ENCODE measurements at places on chromosomes 11 and 22. TPM values are rescaled to one million over a fixed set of nuclear protein-coding genes. Genes with fewer than 3 reads are reported as not detected.

GRCh38 chr11:456533-456932, 6.5 kb downstream of the PTDSS2 start:
- H3K36me3 ChIP-seq, result no peaks in the 10 kb centered on the region
- no peak for DNase-seq
- no peak overlapping the region for H3K4me3 ChIP-seq
- H3K27me3 ChIP-seq, result no peaks in the 10 kb centered on the region

DNA sequence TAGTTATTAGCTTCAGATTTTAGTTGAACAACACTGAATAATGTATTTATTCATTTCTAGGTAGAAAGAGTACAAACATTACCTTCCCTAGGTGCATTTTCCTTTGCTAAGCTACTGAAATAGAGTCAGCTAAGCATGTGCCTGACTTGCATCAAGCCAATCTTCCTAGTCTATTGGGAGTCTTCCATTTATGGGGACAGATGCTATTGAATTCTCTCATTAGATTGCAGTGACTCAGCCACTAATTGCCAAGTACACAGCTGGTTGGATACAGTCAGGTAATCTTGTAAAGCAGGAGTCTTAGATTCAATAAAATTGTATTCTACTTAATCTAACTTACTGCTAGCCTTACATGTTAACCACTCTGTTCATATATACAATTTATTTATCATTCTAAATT, 55.2 kb upstream of the RPS13 start:
- no peaks in the 10 kb centered on the region for H3K27me3 ChIP-seq
- H3K27ac ChIP-seq, result no peak overlapping the region
- H3K4me3 ChIP-seq, result no peak overlapping the region
- DNase-seq, result no peak
- no peaks in the 10 kb centered on the region for H3K36me3 ChIP-seq

DNA sequence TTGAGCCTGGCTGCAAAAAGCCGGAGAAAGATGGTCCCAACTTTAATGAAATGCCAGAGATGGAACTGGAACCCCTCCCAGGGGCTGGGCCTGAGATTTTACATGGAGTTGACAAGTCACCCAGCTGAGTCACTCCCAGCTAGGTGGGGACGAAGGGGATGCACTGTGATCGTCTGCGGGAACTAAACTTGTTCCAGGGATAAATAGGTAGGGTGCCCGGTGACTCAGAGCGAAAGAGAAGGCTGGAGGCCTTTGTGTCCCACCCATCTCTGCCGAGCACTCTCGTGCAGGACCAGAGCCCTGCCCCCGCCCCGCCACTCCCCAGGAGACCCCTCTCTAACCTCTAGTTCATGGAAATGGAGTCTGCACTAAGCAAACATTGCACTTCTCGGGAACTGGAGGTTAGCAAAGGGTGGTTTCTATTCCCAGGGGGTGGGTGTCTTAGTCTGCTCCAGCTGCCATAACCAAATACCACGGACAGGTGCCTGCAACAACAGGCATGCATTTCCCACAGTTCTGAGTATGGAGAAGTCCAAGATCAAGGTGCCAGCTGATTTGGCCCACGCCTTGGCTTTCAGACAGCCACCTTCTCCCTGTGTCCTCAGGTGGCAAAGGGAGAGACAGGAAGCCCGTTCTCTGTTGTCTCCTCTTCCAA, 60.7 kb upstream of the FADD start:
- H3K4me1 ChIP-seq, result no peaks in the 10 kb centered on the region
- H3K27ac ChIP-seq, result no peak overlapping the region
- DNase-seq, result no peak
- H3K4me3 ChIP-seq, result no peak overlapping the region
- no peaks in the 10 kb centered on the region for H3K27me3 ChIP-seq
- no peaks in the 10 kb centered on the region for H3K36me3 ChIP-seq

DNA sequence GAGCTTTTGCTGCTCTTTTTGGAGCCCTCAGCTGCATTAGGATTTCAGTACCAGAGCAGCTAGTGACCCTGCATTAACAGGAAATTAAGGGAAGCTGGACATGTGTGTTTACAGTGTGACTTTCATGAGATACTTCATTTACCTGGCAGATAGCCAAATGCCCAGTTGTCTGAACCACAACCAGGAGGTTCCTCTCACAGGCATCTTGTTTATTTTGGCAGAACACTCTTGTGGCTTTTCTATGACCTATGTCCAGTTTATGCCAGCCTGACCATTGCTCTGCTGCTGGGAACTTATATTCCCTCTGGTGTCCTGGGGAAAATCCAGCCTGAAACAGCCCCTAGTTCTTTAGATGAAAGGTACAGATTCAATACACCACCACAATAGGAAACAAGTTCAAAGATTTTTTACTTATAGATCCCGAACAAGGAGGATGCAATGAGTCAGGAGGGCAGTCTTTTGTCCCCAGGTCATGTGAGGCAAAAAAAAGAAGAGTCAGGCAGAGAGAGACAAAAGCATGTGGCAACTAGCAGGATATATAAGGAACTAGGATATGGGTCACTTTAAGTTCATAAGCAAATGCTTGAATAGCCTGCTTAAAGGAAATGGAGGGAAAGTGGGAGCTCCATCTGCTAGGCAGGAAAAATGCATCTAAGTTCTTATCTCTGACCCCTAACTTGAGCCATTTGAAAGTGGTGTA, 379.3 kb downstream of the INSC start:
- H3K36me3 ChIP-seq, result no peaks in the 10 kb centered on the region
- H3K27me3 ChIP-seq, result no peaks in the 10 kb centered on the region
- no peak for DNase-seq
- H3K4me3 ChIP-seq, result no peak overlapping the region

GRCh38 chr11:75314771-75315438, 36.6 kb downstream of the ARRB1 start:
- H3K27me3 ChIP-seq, result no peaks in the 10 kb centered on the region
- no peak overlapping the region for H3K27ac ChIP-seq
- peaks cover 13% of the 10 kb centered on the region for H3K4me1 ChIP-seq
- no peak for DNase-seq

- no peak for DNase-seq
- H3K4me1 ChIP-seq, result peaks cover 10% of the 10 kb centered on the region
- no peak within 1 kb of the TSS for H3K27ac ChIP-seq
- H3K27me3 ChIP-seq, result no peaks in the 10 kb centered on the region
- no peak within 1 kb of the TSS for H3K4me3 ChIP-seq
These were observed at the start of gene TTC36 for GRCh38 chr11:118527109-118527508. TSS of gene TTC36 (plus strand) at chr11:118527474. CDS start at chr11:118527495, 21 bp downstream.

- H3K4me3 ChIP-seq, result no peak overlapping the region
- H3K4me1 ChIP-seq, result peaks cover 3% of the 10 kb centered on the region
- no peak overlapping the region for H3K27ac ChIP-seq
- DNase-seq, result no peak
- no peaks in the 10 kb centered on the region for H3K27me3 ChIP-seq
These were observed 9.8 kb upstream of the FUT4 start for GRCh38 chr11:94533696-94534630.

DNA sequence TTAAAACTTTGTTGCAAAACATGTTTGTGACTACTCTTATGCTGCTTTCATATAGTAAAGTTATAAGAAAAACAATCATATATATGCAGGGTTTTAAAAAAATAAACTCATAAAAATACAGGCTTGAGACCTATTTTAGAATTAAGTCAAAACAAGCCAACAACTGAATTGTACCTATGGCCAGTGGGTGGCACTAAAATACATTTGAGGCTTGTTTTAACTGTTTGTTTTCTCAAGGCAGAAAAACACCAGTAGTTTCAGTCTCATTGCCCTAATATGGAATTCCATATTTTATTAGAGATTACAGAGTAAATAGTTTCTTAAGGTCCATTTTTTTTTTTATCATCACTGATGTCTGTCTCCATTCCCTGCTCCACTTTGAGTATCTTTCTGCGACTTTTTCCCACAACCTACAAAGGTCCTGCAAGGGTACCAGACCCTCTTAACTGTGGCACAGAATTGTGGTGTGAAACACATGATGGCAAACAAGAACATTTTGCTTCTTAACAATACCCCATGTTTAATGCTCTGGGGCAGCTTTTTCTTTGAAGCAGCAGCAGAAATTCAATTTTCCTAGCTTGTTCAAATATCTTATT, 8.5 kb upstream of the CCDC89 start:
- no peak overlapping the region for H3K27ac ChIP-seq
- no peaks in the 10 kb centered on the region for H3K36me3 ChIP-seq
- H3K4me1 ChIP-seq, result no peaks in the 10 kb centered on the region
- no peak for DNase-seq

DNA sequence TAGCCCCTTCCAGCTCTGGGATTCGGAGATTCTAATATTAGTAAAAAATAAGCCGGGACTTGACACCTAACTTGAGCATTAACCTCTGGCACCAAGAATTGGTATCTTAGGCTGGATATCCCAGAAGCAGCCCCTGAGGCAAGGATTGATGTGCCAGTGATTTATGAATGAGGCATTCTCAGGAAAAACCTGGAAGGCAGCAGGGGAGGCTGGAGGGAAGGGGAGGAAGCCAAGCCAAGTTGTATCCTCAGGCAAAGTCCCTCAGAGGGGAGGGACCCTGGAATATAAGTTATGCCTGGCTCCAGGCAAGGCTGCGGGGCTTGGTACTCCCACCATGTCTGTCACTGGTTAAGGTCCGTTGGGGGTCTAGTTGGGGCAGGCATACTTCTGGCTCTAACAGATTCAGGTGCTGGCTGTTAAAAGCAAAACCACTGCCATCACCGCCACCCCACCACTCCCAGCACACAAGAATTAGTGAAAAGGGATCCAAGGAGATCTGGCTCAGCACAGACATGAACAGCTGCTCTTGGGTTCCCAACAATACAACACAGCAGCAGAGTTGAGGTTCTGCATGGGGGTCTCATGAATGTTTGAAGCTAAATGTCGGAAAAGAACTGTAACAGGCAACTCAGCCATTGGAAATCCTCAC, 29.8 kb downstream of the LMO2 start:
- no peaks in the 10 kb centered on the region for H3K36me3 ChIP-seq
- no peaks in the 10 kb centered on the region for H3K27me3 ChIP-seq
- H3K4me1 ChIP-seq, result peaks cover 4% of the 10 kb centered on the region

DNA sequence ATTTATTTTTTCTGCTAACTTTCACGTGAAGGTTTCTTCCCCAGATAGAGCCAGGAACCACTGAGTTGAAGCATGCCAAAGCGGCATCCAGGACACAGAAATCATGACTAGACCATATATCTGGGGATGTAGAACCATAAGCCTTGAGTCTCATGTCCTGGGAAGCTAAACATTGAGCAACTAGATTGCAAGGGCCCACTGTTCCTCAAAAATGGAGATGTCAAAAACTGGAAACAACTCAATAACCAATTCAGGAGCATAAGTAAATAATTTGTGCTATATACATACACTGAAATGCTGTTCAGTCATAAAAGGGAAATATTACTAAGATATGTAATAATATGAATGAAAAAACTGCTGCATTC, 29.0 kb upstream of the CARD16 start:
- no peaks in the 10 kb centered on the region for H3K36me3 ChIP-seq
- no peaks in the 10 kb centered on the region for H3K4me1 ChIP-seq
- no peak overlapping the region for H3K27ac ChIP-seq
- no peak overlapping the region for H3K4me3 ChIP-seq

- no peaks in the 10 kb centered on the region for H3K36me3 ChIP-seq
- H3K27ac ChIP-seq, result no peak overlapping the region
- no peak for DNase-seq
- H3K27me3 ChIP-seq, result no peaks in the 10 kb centered on the region
- peaks cover 14% of the 10 kb centered on the region for H3K4me1 ChIP-seq
- no peak overlapping the region for H3K4me3 ChIP-seq
These were observed 18.5 kb downstream of the NF2 start for GRCh38 chr22:29621761-29622526.

DNA sequence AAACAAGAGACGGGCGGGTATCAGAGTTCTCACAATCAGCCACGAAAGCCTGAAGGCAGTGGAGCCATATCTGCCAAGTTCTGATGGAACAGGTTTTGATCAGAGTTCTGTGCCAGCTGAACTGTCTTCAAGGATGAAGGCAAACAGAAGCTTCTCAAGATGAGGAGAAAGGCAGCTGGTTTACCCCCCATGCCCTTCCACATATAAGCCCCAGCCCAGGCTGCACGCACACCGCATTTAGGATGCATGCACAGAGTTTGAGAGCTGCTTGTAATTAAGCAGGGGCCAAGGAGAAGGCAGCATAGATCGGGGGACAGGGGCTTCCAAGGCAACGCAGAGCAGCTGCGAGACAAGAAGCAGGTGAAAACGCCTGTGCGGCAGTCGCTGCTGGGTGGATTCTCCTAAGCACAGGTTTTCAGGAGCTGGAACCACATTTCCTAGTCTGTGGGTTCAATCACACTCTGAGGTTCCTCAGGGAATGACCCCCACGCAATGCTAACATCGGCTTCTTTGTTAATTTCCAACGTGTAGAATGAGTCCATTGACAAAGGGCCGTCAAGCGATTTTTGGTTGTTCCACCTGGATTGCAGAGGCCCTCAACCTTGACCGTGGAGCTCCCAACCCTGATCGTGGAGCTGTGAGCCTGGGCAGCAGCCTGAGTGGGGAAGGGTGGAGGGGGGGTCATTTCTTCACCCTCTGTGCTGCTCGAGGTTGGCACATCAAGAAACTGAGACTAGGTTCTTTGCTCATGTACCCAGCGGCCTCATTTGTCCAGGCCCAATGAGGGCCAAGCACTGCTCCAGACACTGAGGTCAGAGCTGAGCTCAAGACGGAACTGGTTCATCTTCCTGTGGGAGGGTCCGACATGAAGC, 81.7 kb upstream of the SHISAL1 start:
- no peak overlapping the region for H3K27ac ChIP-seq
- no peaks in the 10 kb centered on the region for H3K4me1 ChIP-seq
- DNase-seq, result peak; percentile 23
- no peaks in the 10 kb centered on the region for H3K27me3 ChIP-seq
- no peaks in the 10 kb centered on the region for H3K36me3 ChIP-seq
- no peak overlapping the region for H3K4me3 ChIP-seq

DNA sequence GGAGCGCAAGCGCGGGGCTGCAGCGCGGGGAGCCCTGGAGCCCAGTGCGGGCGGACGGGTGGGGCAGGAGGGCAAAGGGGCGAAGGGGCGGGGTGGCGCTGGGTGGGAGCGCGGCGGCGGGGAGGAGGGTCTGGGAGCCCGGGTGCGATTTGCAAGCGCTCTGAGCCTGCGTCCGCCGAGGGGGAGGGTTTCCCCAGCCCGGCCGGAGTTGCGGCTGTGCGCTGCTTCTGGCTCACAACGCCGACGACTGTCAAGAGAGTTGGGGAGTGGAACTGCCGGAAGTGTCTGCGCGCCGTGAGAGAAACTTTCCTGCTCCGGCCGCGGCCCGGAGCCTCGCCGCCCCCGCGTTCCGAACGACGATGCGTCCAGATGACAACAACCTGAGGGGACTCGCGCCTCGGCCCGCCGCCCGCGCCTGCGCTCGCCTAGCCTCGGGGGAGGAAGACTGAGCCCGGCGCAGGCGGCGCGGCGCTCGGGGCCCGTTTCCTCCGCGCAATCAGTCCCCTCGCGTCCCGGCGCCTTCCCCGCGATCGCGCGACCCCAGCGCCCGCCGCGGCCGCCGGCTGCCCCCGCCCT, at the start of gene ARHGAP42:
TSS of gene ARHGAP42 (plus strand) at position 235 of the 576 bp plus-strand sequence. CDS start 391 bp downstream, outside the sequence.
- peak; percentile 71 for DNase-seq
- peak within 1 kb of the TSS; percentile 57 for H3K27ac ChIP-seq
- no peaks in the 10 kb centered on the region for H3K27me3 ChIP-seq

- H3K27ac ChIP-seq, result no peak overlapping the region
- DNase-seq, result no peak
- no peaks in the 10 kb centered on the region for H3K4me1 ChIP-seq
- no peaks in the 10 kb centered on the region for H3K36me3 ChIP-seq
These were observed 17.5 kb upstream of the TBX1 start for GRCh38 chr22:19743081-19743480.

- no peak overlapping the region for H3K4me3 ChIP-seq
- H3K4me1 ChIP-seq, result peaks cover 7% of the 10 kb centered on the region
- DNase-seq, result no peak
These were observed 10.4 kb upstream of the RCN1 start for GRCh38 chr11:32080361-32080980.

Gene SCGB1D2
- 10.9 TPM for total RNA-seq

Gene NTM
- not detected for total RNA-seq
